ENCODE measurements at places on chromosomes 3 and 15.

DNA sequence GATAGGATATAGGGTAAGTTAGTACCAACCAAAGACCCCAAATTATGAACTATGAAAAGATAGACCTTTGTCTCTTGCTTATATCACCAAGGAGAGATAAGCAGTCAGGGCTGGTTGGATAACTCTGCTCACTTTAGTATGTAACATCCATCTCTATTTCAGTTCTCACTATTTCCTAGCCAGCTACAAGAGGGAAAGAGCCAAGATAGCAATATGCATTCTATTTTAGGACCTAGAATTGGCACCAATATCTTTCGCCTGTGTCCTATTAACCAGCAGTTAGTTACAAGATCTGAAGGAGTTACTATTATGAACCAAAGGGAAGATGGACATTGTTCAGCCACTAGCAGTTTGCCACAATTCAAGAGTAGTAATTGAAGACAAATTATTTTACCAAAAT, 457.5 kb downstream of the NSUN3 start:
- H3K4me1 ChIP-seq: peaks cover 25% of the 10 kb centered on the region
- no peaks in the 10 kb centered on the region for H3K36me3 ChIP-seq
- H3K27ac ChIP-seq: no peak overlapping the region
- DNase-seq: no peak
- no peak overlapping the region for H3K4me3 ChIP-seq

- H3K4me3 ChIP-seq: no peak overlapping the region
- no peak for DNase-seq
- H3K4me1 ChIP-seq: peaks cover 9% of the 10 kb centered on the region
- no peaks in the 10 kb centered on the region for H3K27me3 ChIP-seq
Observed at GRCh38 chr15:65836665-65837064, 32.6 kb upstream of the RAB11A start.

DNA sequence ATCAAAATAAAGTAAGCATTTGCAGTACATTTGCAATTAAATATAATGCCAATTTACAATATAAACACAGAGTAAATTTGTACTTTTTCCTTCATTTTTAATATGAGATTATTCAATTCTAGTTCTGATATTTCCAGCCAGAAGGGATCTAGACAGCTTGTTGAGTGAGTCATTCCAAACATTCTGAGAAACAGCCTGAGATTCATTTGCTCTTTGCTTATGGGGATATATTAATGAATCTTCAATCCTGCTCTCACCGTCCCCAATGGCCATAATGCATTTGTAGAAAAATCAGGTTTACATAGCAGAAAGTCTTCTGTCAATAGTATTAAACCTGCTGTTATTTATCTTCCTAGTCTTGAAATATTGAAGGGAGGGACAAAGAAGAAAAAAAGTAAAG, 554.2 kb downstream of the TUSC7 start:
- no peak overlapping the region for H3K27ac ChIP-seq
- no peaks in the 10 kb centered on the region for H3K27me3 ChIP-seq
- no peak for DNase-seq
- peaks cover 10% of the 10 kb centered on the region for H3K4me1 ChIP-seq

GRCh38 chr3:98778852-98779413, 15.8 kb downstream of the ST3GAL6 start:
- no peak overlapping the region for H3K4me3 ChIP-seq
- no peak for DNase-seq
- H3K27ac ChIP-seq: peak overlapping the region; percentile 45
- H3K36me3 ChIP-seq: peaks cover 2% of the 10 kb centered on the region
- no peaks in the 10 kb centered on the region for H3K27me3 ChIP-seq
- H3K4me1 ChIP-seq: peaks cover 5% of the 10 kb centered on the region

- peaks cover 19% of the 10 kb centered on the region for H3K4me1 ChIP-seq
- no peak overlapping the region for H3K4me3 ChIP-seq
- DNase-seq: no peak
- no peak overlapping the region for H3K27ac ChIP-seq
Observed at GRCh38 chr15:83322061-83322460, 37.6 kb upstream of the BNC1 start.

DNA sequence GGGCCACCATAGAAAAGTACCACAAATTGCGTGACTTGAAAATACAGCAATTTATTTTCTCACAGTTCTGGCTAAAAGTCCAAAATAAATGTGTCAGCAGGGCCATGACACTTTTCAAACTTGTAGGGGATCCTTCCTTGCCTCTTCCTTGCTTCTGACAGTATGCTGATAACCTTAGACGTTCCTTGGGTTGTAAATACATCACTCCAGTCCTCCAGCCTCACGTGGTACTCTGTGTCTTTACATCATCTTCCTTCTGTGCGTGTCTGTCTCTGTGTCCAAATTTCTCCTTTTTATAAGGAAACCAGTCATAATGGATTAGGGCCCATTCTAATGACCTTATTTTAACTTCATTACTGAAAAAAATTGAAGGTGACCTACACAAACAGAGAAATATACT, 7.4 kb downstream of the RNF168 start:
- peaks cover 17% of the 10 kb centered on the region for H3K4me1 ChIP-seq
- peaks cover 14% of the 10 kb centered on the region for H3K36me3 ChIP-seq
- no peak overlapping the region for H3K4me3 ChIP-seq

All from mesothelial cell of epicardium (in vitro differentiated cells).